ENCODE measurements at places on chromosomes 2 and 18.
A peak's percentile ranks its signal among the peaks of the same experiment; 100 is the strongest.

GRCh38 chr2:58616961-58617360, 375.8 kb upstream of the FANCL start:
- ATAC-seq = no peak

DNA sequence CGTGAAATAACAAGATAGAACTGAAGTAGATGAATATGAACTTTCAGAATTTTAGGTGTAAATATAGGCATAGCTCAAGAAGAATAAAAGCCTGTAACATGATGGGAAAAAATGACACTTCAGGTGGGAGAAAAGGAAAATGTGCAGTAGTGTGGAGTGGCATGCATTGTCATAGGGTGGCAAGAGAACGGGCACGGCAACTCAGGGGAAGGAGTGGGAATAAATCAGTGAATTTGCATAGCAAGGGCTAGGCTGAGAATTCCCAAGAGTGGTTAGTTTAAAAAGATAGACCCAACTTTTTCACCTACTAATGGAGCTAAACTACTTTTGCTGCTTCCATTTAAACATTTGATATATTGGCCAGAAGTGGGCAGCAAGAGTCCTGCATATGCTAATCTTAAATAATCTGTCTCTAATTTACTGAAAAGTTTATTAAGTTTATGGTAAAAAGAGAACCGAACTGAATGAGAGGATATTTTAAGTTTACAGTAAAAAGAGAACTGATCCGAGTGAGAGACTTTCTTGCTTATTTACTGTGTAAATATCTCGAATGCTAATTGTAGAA, 228.1 kb downstream of the CTNNA2 start:
- no peak for ATAC-seq

DNA sequence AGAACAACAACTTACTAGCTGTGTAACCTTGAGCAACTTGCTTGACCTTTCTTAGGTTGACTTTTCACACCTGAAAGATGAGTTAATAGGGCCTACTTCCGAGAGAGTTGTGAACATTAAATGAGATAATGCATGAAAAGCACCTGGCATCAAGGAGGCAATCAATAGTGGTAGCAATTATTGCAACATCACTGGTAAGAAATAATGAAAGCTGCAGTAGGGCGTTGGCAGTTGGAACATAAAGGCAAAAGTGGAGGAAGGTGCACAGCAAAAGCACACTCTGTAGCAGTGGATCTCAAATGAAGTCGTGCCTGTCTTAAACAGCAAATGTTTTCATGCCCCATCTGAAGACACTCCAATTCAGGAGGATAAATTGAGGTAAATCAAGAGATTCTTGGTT, 178.9 kb upstream of the VRK2 start:
- ATAC-seq = no peak

DNA sequence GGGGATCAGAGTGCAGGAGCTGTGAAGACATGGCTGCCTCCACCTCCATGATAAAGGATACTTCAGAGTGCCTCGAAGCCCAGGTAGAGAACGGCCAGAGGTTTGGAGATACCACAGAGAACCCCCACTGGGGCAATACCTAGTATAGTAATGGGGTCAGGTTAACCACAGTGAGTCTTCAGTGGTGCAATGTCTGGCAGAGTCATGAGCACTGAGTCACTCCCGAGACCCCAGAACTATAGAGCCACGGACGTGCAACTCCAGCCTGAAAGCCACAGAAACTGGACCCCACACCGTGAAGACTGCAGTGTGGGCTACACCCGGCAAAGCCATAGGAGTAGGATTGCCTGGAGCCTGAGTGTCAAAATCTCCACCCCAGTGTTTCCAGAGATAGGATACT, 746.6 kb downstream of the CBLN2 start:
- ATAC-seq = no peak

DNA sequence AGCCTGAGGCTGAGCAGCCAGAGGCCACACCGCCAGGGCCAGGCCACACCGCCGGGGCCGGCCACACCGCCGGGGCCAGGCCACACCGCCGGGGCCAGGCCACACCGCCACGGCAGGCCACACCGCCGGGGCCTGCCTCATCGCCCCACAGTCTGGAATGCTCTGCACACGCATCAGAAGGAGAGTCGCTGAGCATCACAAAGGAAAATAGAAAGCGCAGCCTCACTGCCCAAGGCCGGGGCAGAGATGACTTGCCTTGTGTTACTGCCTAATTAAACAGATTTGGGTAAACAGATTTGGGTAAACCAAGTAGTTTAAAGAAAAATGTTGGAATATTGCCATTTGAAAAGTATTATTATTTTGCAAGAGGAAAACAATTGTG, 10.4 kb upstream of the NFATC1 start:
- ATAC-seq = no peak

DNA sequence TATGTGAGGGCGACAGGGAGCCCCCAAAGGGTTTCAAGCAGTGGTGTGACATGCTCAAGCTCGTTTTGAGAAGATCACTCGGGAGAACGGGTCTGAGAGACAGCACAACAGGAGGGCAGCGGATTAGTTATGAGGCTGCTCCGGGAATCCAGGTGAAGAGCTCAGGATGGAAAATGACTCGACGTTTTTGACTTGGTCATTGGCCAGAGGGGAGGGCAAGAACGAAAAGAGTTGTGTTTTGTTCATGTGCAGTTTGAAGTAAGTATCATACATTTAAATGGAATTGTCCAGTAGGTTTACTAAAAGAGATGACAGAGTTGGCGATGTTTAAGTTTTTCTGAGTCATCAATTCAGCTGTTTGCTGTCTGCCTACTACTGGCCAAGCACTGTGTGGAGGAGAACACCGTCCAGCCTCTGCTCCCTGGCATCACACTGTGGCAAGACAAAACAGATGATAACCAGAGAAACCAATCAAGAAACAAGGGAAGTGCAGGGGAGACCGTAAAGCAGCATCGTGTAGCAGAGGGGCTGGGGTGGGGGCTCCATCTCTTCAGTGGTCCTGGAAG, 25.3 kb upstream of the ANXA4 start:
- peak; percentile 69 for ATAC-seq

GRCh38 chr2:72108121-72108520, 39.5 kb downstream of the CYP26B1 start:
- ATAC-seq = no peak

All from SK-N-SH treated with all-trans-retinoic acid at 6 μM for 48 hours (cell line).